Glomerular endothelial cell (primary cell): ENCODE measurements at places on chromosomes 3 and 15.

DNA sequence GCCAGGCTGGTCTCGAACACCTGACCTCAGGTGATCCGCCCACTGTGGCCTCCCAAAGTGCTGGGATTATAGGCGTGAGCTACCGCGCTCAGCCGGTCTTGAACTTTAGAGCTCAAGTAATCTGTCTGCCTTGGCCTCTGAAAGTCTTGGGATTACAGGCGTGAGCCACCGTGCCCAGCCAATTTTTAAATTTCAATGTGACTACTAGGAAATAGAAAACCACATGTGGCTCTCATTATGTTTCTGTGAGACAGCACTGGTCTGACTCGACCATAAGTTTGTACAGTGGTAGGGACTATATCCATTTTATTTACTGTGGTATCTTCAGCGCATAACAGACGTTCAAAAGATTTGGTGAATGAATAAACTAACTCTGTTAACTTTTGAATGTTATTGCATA lies 9.1 kb downstream of the ZFAND6 start:
- DNase-seq: no peak

DNA sequence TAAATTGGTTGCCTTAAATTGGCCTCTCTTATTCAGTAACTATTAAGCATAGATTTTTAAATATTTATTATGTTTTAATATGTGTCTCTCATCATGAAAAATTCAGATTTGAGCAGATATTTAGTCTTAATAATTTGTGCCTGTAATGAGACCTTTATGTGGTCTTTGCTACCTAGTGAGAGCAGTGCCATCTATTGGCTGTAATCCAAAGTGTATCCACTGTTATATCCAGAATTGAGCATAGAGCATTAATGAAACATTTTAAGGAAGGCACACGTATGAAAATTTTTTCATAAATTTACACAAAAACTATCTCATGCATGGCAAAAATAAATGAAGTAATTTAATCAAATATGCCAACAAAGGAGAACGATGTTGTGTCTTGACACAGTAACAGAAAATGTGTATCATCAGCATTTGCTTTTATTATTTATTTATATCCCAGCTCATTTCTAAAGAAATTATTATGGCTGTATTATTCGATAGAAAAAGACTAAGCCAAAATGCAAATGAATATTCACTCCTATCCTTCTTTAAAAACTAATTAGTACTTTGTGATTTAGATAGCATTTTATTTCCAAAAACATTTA lies 203.5 kb downstream of the RSRC1 start:
- peak; percentile 7 for DNase-seq

DNA sequence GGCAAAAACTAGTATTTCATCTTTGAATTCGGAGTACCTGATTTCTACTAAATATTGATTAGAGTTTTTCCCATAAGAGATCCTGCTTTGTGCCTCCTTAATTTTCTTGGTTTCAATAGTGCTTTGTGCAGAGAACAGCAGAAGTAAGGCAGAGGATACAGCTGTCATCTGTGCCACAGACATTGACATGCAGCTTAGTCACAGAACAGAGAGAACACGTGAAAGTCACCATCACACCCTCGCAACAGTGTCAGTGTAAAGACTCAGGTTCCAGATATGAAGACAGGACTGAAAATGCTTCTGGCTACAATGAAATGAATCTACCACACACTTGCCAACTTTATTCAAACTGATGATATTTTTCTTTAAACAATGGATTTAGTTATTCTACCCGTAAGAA lies 942.8 kb upstream of the CFAP20DC start:
- no peak for DNase-seq

DNA sequence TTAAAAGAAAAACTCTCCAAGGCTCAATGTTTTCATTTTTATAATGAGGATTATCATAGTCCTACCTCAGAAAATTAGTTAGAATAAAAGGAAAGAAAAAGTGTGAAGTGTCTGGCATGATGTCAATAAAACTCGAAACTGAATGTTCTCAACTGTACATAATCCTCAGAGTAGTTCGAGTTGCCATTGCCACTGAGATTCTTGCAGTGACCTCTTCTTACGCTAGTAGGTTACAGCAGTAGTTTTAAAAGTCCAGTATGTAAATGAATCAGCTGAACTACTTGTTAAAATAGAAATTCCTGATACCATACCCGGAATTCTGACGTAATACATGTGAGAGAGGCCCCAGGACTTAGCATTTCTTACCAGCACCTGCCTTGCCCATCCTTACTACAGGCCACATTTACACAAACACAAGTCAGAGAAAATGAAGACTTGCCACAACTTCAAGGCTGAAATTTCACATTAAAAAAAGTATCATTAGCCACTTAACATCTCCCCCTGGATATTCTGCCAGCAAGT lies 502.6 kb downstream of the FGF12 start:
- DNase-seq: no peak

GRCh38 chr3:31541089-31541488 lies 8.4 kb downstream of the STT3B start:
- DNase-seq: no peak

DNA sequence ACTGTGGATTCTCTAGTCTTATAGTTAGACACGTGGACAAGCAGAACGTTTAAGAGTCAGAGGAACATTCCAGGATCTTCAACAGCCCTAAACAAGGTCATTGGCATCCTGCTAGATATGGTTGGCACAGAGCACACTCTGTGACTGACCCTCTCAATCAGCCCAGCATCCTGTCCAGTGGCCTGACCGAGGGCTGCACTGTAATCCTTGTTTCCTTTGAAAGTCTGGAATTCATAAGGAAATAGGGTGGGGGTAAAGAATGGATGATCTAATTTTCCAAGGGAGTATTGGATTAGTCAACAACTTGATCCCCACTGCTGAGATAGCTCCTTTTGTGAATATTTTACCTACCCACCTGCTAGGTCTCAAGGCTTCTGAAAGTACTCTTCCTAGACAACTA lies 94.5 kb upstream of the DLG1 start:
- DNase-seq: peak; percentile 22

DNA sequence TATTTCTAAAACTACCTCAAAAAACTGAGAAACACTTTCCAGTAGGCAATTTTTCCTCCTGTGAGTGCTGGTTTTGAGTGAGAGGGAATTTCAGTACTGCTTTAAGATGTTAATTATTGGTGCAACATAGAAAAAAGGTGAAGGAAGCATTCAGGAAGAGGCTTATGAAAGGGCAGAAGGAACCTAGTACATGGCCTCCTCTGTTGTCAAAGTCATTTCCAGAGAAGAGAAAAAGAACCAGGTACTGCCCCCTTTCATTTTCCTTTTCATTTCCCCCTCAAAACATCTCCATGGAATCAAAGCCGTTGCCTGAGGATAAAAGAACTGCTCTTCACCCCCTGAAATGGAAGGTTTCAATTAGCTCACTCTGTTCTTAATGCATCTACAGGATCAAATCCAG lies 19.8 kb downstream of the RARRES1 start:
- no peak for DNase-seq

- DNase-seq: no peak
Observed at GRCh38 chr3:187531831-187532230, 138.4 kb downstream of the SST start.

DNA sequence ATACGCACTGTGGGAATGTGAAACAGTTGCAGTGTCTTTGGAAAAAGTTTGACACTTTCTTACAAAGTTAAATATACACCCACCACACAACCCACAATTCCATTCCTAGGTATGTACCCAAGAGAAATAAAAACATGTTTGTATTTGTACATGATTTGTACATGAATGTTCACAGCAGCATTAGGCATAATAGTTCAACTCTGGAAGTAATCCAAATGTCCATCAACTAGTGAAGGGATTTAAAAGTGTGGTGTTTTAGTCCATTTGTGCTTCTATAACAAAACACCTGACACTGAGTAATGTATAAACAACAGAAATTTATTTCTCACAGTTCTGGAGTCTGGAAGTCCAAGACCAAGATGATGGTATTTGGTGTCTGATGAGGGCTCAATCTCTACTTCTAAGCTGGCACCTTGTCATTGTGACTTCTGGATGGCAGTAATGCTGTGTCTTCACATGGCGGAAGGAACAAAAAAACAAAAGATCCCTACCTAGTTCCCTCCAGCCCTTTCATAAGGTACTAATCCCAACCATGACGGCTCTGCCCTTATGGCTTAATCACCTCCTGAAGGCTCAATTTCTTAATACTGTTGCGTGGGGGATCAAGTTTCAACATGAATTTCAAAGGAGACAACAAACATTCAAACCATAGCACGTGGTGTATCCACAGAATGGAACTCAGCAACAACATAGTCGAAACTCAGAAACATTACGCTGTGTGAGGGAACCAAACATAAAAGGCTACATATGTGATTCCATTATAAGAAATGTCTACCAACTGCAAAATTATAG lies 120.5 kb downstream of the AQP9 start:
- no peak for DNase-seq

- no peak for DNase-seq
Observed at GRCh38 chr15:85097250-85097649, 115.6 kb downstream of the PDE8A start.

DNA sequence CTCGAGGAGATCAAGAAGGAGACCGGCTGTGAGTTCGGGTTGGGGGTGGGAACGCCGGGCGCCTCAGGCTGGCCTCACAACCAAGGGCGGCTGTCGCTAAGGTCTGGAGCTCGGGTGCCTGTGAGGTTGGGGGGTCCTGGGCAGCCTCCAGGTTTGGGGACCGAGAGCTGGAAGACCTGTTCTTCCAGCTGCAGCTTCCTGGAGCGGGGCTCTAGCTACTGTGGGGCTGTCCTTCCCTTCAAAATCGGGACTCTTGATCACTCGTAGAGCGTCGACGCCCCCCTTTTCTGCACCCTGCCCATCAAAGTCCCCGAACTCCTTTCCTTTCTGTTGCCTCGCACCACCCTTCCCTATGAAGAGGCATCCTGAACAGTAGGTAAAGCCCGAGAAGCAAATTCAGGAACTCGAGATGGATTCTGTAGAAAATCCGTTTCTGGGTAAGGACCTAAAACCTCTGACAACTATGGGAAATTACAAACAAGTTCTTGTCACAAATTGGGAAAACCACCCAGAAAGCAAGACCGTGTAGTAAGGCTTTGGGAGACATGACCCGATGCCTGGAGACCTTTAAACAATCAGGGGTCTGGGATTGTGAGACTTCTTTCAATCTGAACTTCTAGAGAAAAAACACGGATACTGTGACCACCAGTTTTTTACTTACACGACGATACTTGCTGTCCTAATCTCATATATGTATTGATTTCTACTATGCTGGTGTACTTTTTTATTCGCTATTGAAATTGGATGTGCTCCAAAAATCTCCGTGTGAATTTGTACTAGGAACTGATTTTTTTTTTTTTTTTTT lies 556 bp downstream of the CHP1 start:
- no peak for DNase-seq

DNA sequence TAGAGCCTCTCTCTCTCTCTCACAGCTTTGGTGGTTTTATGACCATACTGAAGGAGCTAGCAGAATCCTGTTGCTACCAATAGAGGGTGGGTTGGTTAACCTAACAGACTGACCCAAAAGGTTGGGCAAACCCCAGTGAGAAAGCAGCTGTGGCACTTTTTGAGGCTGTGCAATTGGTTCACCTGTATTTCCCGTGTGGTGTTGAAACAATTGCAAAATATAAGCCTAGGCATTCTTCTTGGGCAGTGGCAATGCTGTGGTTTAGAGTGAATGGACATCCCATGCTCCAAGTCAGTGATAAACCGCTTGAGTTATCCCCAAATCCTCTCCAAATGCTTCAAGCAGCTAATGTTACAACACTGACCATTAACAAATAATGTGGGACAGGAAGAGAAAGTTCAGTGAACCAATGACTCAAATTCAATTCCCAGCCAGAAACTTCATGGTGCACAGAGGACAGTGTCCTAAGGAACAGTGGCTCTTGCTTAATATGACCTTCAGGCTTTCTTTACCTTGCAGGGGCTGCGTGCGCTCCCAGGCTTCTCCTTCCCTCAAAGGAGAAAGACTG lies 261.9 kb upstream of the ICE2 start:
- no peak for DNase-seq

DNA sequence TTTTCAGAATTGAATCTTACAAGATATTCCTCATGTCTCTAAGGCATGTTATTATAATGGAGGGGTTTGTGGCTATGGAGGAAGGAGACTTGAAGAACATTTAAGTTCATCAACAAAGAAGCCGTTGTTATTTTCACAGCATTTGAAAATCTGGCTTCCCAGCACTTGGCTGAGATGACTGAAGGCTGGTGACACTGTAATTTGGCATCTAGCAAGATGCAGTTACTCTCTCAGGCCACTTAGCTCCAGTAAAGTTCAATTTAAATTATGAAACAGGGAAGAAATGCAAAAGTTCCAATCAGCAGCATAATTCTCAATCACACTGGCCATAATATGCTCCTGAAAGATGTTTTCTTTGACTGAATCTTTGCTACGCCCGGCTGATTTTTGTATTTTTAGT lies 139.4 kb upstream of the NUDT16 start:
- no peak for DNase-seq

GRCh38 chr15:68366314-68366713 lies 65.6 kb downstream of the ITGA11 start:
- DNase-seq: no peak

DNA sequence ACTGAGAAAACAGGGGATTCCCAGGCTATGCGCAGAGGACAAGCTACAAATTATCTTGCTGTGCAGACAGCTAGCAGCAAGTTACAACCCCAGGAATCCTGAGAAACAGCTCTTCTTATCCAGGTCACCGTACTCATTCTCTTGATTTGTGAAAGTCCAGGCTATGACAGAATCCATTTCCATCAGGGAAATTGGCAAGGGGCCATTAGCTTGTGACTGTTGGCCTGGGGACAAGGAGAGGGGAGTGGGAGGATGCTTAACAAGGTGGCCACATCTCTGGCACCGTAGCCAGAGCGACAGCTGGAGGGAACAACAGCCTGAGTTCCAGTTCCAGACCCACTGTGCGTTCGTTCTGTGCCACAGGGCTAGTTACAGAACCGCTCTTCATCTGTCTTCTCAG lies 44.9 kb upstream of the PLXNA1 start:
- DNase-seq: no peak

GRCh38 chr15:74958320-74958907 lies 1.8 kb upstream of the RPP25 start:
- DNase-seq: no peak

GRCh38 chr15:86555939-86556338 lies 476.3 kb downstream of the AGBL1 start:
- no peak for DNase-seq

DNA sequence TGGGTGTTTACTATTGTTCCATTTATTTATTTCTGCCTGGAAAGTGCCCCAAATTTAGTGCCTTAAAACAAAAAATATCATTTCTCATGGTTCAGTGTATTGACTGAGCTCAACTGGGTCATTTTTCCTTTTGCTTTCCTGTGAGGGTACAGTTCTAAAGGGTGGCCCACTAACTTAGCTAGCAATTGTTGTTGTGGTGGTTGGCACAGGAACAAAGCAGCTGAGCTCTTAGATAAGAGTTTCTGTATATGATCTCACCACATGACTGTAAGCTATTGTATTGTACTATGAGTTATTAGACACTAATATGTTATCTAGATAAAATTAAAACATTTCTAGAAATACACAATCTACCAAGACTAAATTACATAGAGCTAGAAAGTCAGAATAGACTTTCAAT lies 1283.7 kb downstream of the OTOL1 start:
- peak; percentile 75 for DNase-seq

- DNase-seq: no peak
Observed at GRCh38 chr15:22262613-22263020, 182.3 kb downstream of the OR4M2 start.

GRCh38 chr3:107372506-107372905 lies 4.7 kb upstream of the CCDC54 start:
- DNase-seq: no peak
